GM19239 (cell line): ENCODE measurements at places on chromosomes 5 and 9.

- no peak for DNase-seq
Observed at GRCh38 chr9:124780757-124781151, 3.8 kb downstream of the OLFML2A start.

- DNase-seq: no peak
Observed at GRCh38 chr5:34555699-34556508, 100.2 kb upstream of the RAI14 start.

DNA sequence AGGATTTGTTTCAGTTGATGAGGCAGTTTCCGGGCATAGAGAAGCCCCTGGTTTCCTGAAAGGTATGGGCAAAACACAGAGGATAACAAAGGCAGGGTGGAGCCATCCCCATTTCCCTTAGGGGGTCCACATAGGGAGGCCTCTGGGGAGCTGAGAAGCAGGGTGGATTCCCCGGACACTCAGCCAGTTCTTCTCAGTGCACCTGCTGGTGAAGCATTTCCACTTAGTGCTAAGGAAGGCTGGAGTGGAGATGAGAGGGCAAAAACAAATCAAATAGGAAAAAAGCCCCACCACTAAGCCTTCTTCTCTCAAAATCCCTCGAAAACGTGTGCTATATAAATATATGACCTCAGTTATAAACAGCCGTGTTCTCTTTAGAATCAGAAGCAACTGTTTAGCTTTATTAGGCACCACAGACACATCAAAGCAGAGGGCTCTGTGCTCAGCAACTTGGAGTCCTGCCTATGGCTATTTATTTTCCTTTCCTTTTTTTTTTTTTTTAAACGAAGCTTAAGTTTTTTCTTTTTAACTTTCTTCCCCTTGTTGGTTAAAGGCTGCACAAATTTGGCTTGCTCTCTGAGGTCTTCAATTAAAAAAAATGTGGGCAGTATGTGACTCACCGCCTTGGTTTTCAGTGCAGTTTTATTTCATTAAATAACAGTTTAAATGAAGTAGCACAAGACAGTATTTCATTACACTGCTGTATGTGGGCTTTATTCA lies 67.7 kb downstream of the PRDM6 start:
- no peak for DNase-seq

- no peak for DNase-seq
Observed at GRCh38 chr9:90457386-90458190, 185.0 kb downstream of the DIRAS2 start.

DNA sequence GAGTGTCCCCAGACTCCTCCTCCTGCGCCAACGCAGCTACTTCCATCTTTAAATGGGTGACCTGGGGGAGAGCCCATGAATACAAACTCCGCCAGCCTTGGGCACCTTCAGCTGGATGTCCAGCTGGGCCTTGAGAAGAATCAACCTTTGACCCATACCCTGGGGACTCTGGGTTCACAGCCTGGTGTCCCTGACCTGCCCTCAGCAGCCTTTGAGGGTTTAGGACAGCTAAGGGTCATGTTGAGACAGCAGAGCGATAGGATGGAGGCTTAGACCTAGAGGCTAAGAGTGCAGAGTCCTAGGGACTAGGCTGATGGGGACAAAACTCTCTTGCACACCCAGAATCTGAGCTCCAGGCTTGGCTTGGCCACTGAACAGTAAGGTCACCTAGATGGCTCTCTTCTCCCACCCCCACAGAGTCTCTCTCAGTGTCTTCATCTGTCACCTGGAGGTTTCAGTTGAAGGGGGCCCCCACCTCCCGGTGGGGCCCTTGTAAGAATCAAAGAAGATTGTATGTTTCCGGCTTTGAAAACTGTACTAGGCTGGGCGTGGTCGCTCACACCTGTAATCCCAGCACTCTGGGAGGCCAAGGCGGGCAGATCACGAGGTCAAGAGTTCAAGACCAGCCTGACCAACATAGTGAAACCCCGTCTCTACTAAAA lies 6.7 kb upstream of the AQP3 start:
- no peak for DNase-seq

DNA sequence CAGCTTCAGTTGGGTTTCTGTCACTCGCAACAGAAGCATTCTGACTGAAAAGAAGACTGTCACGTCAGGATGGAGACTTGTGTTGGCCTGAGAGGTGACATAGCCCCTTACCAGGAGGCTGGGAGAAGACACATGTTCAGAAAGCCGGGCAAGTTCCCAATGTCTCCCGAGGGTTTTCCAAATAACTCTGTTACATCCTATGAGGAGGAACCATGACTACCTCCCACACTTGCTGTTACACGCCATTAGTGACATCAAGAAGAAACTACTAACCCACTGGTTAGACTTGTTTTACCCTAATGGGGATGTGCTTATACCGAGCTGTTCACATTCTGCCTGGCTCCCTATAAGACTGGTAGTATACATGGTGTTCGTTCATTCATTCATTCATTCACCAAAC lies 33.3 kb downstream of the SH3PXD2B start:
- no peak for DNase-seq

- peak; percentile 21 for DNase-seq
Observed at GRCh38 chr5:121949885-121950284, 11.9 kb upstream of the SRFBP1 start.

- DNase-seq: no peak
Observed at GRCh38 chr5:136230176-136230575, 37.2 kb upstream of the SMIM32 start.

- peak; percentile 81 for DNase-seq
Observed at GRCh38 chr9:33446240-33446945, 1.0 kb downstream of the AQP3 start.

- no peak for DNase-seq
Observed at GRCh38 chr9:106869458-106869857, 6.5 kb downstream of the ZNF462 start.

GRCh38 chr9:35533398-35533797 lies 43.5 kb downstream of the RUSC2 start:
- DNase-seq: no peak

DNA sequence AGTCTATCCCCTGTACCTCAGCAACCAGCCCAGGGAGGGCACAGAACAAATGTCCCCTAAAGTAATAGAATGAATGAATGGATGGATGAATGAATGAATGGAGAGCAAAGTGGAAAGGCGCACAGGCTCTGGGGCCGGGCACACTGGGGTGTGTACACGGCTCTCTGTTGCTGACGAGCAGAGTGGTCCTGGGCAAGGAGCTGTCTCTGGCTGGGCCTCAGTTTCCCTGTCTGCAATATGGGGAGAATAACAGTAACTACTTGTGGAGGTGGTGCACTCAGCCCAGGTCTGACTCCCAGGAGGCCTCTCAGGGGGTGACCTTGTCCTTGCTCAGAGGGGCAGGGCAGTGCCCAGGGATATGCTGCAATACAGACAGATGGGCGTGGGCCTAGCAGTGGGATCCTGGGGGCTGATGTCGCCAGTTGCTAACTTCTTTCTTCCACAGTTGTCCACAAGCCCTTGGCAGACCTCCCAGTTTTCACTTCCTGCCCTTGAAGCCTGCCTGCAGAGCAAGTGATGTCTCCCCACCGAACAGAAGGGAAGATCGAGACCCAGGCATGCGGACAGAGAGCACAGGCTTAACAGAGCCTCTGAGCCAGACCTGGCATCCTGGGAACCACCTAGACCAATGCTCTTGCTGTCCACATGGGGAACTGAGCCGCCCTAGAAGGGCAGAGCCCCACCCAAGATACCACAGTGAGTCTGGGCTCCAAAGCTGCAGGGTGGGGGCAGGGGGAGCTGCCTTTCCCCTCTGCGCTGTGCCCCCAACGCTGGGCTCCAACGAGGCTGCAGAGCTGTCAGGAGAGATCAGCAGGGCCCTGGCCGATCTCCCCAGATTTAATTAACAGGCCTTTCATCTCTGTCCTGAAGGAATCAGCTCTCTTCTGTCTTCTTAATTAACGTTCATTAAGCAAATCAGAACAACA lies 13.6 kb upstream of the LAMC3 start:
- no peak for DNase-seq

DNA sequence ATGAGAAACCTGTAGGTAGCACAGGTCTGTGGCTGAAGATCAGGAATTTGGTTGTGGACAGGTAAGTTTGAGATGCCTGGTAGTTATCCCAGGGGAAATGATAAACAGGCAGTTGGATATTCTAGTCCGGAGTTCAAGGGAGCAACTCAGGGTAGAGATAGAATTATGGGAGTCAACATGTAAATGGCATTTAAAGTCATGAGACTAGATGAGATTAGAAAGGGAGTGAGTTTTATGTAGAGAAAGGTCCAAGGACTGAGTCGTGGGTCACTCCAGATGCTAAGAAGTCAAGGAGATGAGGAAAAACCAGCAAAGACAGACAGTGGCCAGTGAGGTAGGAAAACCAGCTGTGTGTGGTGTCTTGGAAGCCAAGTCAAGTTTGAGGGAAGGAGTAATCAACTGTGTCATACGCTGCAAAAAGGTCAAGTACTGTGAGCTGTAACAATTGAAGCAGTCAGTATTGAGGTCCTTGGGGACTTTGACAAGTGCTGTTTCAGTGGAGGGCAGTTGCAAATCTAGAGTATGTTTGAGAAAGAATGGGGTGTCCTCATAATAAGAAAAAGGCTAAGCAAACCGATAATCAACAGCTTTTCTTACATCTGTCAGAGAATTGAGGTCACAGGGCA lies 18.2 kb downstream of the GNPDA1 start:
- DNase-seq: no peak

- no peak for DNase-seq
Observed at GRCh38 chr5:172941067-172941516, 18.1 kb upstream of the RPL26L1 start.

GRCh38 chr9:124697326-124698200 lies 73.5 kb downstream of the NR6A1 start:
- DNase-seq: no peak

- no peak for DNase-seq
Observed at GRCh38 chr5:132229236-132229635, 1.6 kb upstream of the P4HA2 start.

GRCh38 chr5:131252824-131253171 lies 11.1 kb upstream of the CDC42SE2 start:
- DNase-seq: no peak

DNA sequence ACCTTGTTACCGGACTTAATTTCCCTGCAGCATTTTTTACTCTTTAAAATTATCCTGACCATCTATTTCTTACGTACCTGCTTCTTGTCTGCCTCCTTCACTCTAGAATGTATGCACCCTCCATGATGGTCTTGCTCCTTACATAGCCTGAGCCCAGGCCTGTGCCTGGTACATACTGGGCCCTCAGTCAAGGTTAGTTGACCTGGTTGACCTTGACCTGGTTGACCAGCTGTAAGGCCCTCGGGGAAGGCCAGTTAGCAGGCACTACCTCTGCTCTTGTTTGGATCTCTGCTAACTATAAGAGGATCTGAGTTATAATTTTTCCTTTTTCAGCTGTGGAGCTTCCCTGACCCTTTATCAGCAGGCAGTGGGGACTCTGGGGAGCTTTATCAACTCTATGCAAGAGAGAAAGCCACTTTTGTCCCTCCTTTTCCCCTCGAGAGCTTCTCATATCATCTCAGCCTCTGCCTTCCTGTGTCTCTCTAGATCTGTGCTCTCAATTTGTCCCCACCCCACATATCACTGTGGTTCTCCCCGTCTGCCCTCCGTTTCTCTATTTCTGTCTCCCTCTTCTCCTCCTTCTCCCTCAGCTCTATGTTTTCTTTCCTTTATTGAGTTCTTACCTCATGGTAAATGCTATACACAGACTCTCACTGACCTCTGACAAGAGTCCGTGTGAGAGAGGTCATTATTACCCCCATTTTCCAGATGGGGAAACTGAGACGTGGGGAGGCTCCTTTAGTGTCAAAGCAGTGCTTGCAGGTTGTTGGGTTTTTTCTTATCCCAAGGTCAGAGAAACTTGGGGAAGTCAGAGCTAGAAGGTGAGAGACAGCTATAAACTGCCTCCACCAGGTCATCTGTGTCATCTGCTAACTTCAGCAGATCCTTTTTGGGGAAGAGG lies 28.6 kb downstream of the SPRY4 start:
- DNase-seq: no peak

GRCh38 chr9:136582977-136583735 lies 37.3 kb upstream of the NOTCH1 start:
- DNase-seq: no peak
